Endothelial cell (in vitro differentiated cells): ENCODE measurements at places on chromosomes 16 and 17.

- no peaks in the 10 kb centered on the region for H3K4me1 ChIP-seq
- no peak overlapping the region for H3K27ac ChIP-seq
- H3K4me3 ChIP-seq = no peak overlapping the region
- no peaks in the 10 kb centered on the region for H3K36me3 ChIP-seq
- H3K27me3 ChIP-seq = peaks cover 1% of the 10 kb centered on the region
These were observed 149.2 kb downstream of the NPIPB5 start for GRCh38 chr16:22659933-22660332.

- no peak overlapping the region for H3K4me3 ChIP-seq
- no peak overlapping the region for H3K27ac ChIP-seq
- no peaks in the 10 kb centered on the region for H3K36me3 ChIP-seq
- peaks cover 3% of the 10 kb centered on the region for H3K4me1 ChIP-seq
- H3K27me3 ChIP-seq = no peaks in the 10 kb centered on the region
- DNase-seq = no peak
These were observed 69.2 kb upstream of the DHX40 start for GRCh38 chr17:59496178-59496577.

- no peaks in the 10 kb centered on the region for H3K36me3 ChIP-seq
- no peak overlapping the region for H3K27ac ChIP-seq
- no peak overlapping the region for H3K4me3 ChIP-seq
- H3K4me1 ChIP-seq = no peaks in the 10 kb centered on the region
- H3K27me3 ChIP-seq = no peaks in the 10 kb centered on the region
These were observed 54.2 kb upstream of the IL34 start for GRCh38 chr16:70592106-70592571.

- DNase-seq = peak; percentile 51
- H3K4me3 ChIP-seq = peak within 1 kb of the TSS; percentile 96
- H3K36me3 ChIP-seq = peaks cover 8% of the 10 kb centered on the region
- peak within 1 kb of the TSS; percentile 22 for H3K27ac ChIP-seq
- peaks cover 10% of the 10 kb centered on the region for H3K4me1 ChIP-seq
These were observed at the start of gene WSCD1 for GRCh38 chr17:6069539-6070429. WSCD1 (plus strand) TSS chr17:6070379; CDS start chr17:6080659, 10,280 bp downstream.

- H3K36me3 ChIP-seq = peaks cover 7% of the 10 kb centered on the region
- H3K4me1 ChIP-seq = peaks cover 11% of the 10 kb centered on the region
- H3K4me3 ChIP-seq = peak overlapping the region; percentile 21
- H3K27ac ChIP-seq = no peak overlapping the region
- peaks cover 23% of the 10 kb centered on the region for H3K27me3 ChIP-seq
These were observed 4.0 kb downstream of the SRCIN1 start for GRCh38 chr17:38601539-38602351.

DNA sequence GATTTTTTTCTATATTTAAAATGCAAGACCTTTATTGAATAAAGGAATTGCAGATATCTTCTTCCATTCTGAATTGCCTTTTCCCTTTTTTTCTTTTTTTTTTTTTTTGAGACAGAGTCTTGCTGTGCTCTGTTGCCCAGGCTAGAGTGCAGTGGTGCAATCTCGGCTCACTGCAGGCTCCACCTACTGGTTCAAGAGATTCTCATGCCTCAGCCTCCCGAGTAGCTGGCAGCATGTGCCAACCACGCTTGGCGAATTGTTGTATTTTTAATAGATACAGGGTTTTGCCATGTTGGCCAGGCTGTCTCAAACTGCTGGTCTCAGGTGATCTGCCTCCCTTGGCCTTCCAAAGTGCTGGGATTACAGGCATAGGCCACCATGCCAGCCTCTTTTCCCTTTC, 151.5 kb downstream of the CEP112 start:
- no peak overlapping the region for H3K27ac ChIP-seq
- peaks cover 1% of the 10 kb centered on the region for H3K27me3 ChIP-seq
- H3K4me1 ChIP-seq = no peaks in the 10 kb centered on the region
- no peaks in the 10 kb centered on the region for H3K36me3 ChIP-seq

GRCh38 chr17:63140255-63140654, 174.2 kb downstream of the TANC2 start:
- H3K27me3 ChIP-seq = no peaks in the 10 kb centered on the region
- H3K27ac ChIP-seq = no peak overlapping the region
- peaks cover 5% of the 10 kb centered on the region for H3K4me1 ChIP-seq
- no peak overlapping the region for H3K4me3 ChIP-seq
- no peaks in the 10 kb centered on the region for H3K36me3 ChIP-seq
- no peak for DNase-seq

DNA sequence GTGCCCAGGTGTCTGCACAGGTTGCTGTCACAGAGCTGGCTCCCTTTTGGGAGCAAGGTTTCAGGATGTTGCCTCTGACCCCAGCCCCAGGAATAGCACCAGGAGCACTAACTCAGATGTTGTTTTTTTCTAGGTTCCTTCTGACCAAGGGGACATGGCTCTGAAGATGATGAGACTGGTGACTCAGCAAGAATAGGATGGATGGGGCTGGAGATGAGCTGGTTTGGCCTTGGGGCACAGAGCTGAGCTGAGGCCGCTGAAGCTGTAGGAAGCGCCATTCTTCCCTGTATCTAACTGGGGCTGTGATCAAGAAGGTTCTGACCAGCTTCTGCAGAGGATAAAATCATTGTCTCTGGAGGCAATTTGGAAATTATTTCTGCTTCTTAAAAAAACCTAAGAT, 28.1 kb downstream of the SCPEP1 start:
- no peak overlapping the region for H3K27ac ChIP-seq
- H3K36me3 ChIP-seq = no peaks in the 10 kb centered on the region
- H3K4me1 ChIP-seq = peaks cover 5% of the 10 kb centered on the region
- no peak for DNase-seq
- no peak overlapping the region for H3K4me3 ChIP-seq

GRCh38 chr17:6627019-6627418, 13.5 kb downstream of the KIAA0753 start:
- H3K27ac ChIP-seq = no peak overlapping the region
- H3K4me3 ChIP-seq = no peak overlapping the region
- peaks cover 5% of the 10 kb centered on the region for H3K4me1 ChIP-seq
- no peak for DNase-seq
- peaks cover 13% of the 10 kb centered on the region for H3K36me3 ChIP-seq

DNA sequence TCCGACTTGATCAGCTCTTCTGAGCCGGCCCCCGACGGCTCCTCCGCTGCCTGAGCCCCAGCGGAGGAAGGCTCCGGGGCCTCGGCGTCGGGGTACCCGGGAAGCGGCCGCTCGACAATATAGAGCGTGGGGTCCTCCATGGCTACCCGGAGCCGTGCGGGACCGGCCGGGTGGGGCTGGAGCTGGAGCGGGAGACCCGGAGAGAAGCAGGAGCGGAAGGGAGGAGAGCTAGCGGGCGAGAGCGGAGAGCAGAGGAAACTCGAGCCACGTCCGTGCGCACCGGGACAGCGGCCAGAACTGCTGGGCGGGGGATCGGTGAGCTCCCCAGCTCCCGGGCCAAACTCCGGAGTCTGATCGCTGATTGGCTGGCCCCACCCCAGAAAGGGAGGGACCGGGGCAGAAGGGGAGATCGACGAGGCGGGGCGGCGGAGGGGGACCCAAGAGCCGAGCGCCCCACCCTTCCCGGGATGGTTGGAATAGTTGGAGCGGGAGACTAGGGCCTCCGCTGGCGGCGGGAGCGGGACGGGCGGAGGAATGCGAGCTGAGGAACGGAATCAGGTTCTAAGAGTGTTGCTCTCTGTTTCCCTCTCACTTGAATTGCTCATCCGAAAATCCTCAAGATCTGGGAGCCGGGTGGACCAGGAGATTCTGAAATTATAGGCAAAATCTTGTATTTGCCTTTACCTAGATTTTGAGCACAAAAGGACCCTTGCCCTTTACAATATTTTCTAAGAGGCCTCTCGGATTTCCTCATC, at the start of gene CAVIN1:
TSS of gene CAVIN1 (minus strand) at position 299 of the 755 bp plus-strand sequence. CDS start at position 140, 159 bp downstream.
- peak; percentile 82 for DNase-seq
- H3K4me1 ChIP-seq = peaks cover 32% of the 10 kb centered on the region
- peak within 1 kb of the TSS; percentile 100 for H3K4me3 ChIP-seq
- H3K27me3 ChIP-seq = peaks cover 16% of the 10 kb centered on the region
- peaks cover 21% of the 10 kb centered on the region for H3K36me3 ChIP-seq
- H3K27ac ChIP-seq = peak within 1 kb of the TSS; percentile 73

DNA sequence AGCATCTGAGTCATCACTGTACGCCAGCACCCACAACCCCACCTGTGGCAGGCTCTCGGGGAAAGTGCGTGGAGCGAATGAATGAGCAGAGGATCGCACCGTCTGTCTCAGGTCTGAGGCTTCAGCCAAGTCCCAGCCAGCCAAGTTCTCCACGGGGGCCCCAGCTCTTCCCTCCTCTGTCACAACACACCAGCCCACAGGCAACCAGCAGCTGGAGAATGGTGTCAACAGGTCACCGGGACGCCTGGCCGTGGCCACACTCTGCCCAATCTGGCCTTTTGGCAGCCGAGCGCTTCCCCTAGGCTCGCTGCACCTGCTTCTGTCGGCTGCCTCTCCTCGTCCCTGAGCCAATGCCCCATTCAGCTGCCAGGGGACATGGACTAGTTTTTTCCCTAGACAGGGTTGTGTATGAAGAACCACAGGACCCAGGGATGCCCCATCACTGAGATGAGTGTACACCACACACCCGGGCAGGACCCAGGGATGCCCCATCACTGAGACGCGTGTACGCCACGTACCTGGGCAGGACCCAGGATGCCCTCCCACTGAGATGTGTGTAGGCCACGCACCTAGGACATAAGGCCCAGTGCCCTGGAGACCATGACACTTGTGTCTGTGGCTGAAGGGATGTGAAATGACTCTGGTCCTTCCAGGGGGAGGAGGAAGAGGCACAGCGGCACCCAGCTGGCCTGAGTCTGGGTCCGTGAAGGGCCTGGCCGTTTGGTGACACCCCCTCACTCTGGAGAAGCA, 52.8 kb downstream of the ABR start:
- no peak for DNase-seq
- H3K4me1 ChIP-seq = no peaks in the 10 kb centered on the region
- no peak overlapping the region for H3K27ac ChIP-seq
- no peak overlapping the region for H3K4me3 ChIP-seq
- peaks cover 1% of the 10 kb centered on the region for H3K36me3 ChIP-seq

DNA sequence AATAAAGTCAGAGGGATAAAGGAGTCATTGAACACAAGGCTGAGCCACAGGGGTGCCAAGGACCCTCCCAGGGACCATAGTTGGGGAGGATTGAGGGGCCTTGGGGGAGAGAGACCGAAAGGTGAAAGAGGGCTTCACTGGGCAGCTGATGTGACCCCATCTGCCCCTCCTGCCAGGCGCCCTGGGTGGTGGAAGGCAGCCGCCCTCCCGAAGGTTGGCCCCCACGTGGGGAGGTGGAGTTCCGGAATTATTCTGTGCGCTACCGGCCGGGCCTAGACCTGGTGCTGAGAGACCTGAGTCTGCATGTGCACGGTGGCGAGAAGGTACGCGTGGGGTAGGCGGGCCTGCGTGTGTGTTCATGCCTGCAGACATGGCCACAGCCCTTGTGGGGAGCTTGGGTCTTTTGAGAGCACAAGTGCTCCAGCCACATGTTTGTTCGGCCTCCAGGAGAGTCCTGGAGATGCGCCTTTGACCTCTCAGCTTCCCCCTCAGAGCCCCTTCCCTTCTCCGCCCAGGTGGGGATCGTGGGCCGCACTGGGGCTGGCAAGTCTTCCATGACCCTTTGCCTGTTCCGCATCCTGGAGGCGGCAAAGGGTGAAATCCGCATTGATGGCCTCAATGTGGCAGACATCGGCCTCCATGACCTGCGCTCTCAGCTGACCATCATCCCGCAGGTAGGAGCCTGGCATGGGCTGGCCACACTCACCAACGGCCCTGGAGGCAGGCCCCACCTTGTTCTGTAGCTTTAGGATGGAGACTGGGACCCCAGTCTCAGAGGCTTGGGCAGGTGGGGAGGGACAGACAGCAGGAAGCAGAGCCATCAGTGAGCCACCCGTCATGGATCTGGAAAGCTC, 24.1 kb downstream of the ANKRD40 start:
- H3K4me1 ChIP-seq = peaks cover 6% of the 10 kb centered on the region
- peaks cover 4% of the 10 kb centered on the region for H3K27me3 ChIP-seq
- no peak overlapping the region for H3K4me3 ChIP-seq
- no peak overlapping the region for H3K27ac ChIP-seq

DNA sequence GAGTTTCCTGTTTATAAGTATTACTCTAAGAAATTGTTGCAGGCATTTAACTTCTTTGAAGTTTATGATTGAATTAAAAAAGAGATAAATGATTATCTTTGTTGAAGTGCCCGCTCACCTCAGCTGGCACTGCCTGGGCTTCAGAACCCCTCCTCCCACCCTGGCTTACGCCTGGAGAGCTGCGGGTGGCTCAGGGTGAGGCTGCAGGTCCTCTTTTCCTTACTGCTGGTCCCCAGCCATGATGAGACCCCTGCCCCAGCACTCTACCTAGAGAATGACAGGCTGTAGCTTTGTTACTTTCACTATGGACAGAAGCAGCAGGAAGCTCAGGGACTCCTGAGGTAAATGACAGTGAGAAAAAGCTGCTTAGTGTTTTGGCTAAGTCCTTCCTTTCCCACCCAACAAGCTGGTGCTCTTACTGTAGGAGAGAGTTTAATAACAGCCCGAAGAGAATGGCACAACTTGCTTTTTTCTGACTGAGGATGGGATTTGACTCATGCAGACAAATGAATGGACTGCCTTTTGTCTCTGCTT, 62.1 kb downstream of the EPN2 start:
- no peak for DNase-seq
- no peak overlapping the region for H3K27ac ChIP-seq
- H3K36me3 ChIP-seq = peaks cover 6% of the 10 kb centered on the region
- no peak overlapping the region for H3K4me3 ChIP-seq

GRCh38 chr16:79013930-79014660, 586.4 kb downstream of the MAF start:
- peaks cover 12% of the 10 kb centered on the region for H3K4me1 ChIP-seq
- no peak overlapping the region for H3K27ac ChIP-seq
- no peaks in the 10 kb centered on the region for H3K27me3 ChIP-seq
- no peak for DNase-seq

GRCh38 chr16:7321661-7322060, 11.0 kb upstream of the RBFOX1 start:
- no peak overlapping the region for H3K4me3 ChIP-seq
- H3K27ac ChIP-seq = no peak overlapping the region
- no peak for DNase-seq

DNA sequence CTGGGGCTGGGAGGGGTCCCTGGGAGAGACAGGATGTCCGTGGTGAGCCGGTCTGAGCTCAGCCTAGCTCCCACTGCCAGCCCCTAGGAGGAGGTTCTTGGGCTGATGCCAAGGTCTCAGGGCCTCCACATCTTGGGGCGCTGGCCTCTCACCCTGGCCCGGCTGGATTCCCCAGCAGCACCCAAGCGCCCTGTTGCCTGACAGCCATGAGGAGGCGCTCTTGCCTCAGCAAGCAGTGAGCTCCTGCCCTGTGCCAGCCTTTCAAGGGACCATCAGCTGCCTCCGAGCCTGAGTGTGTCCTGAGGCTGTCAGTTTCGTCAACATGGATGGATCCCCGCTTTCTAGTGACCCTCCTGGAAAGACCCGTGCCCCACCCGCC, 234.9 kb upstream of the CIBAR2 start:
- H3K27ac ChIP-seq = no peak overlapping the region
- peaks cover 14% of the 10 kb centered on the region for H3K27me3 ChIP-seq
- no peak overlapping the region for H3K4me3 ChIP-seq
- peaks cover 4% of the 10 kb centered on the region for H3K36me3 ChIP-seq

DNA sequence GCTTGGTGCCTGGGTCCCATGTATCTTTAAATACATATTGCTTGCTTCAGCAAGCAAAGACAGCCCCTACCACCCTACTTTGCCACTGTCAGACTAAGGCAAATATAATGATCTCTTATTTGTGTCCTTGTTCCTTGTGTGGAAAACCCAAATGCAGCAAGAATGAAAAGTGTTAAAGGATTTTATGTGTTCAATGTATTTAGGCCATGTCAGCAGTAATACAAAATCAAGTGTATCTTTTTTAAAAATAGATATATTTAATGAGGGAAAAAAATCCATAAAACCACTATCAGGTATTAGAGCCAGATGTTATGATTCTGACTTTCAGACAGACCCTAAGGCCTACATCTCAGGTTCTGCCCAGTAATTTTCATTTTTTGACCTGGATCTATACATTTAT, 374.5 kb downstream of the SEC14L1 start:
- H3K27ac ChIP-seq = no peak overlapping the region
- H3K27me3 ChIP-seq = no peaks in the 10 kb centered on the region
- DNase-seq = no peak
- H3K4me3 ChIP-seq = no peak overlapping the region
- H3K36me3 ChIP-seq = peaks cover 23% of the 10 kb centered on the region
